ENCODE measurements at places on chromosomes 2 and 18. TPM values are rescaled to one million over a fixed set of nuclear protein-coding genes. Genes with fewer than 3 reads are reported as not detected.

The SERPINB8 gene
- 42.7 TPM for total RNA-seq

The PAIP2B gene
- total RNA-seq, result under 0.01 TPM

The MRPL19 gene
- total RNA-seq, result 41.4 TPM

The PLGLB2 gene
- total RNA-seq, result 0.66 TPM

The KCNE4 gene
- 3.1 TPM for total RNA-seq

The SLC5A7 gene
- total RNA-seq, result not detected

The SAG gene
- total RNA-seq, result not detected

The CDH20 gene
- total RNA-seq, result not detected

The DNER gene
- total RNA-seq, result 13.7 TPM

The DIPK1C gene
- not detected for total RNA-seq

The POLR1A gene
- total RNA-seq, result 22.5 TPM

The MAP2 gene
- 0.72 TPM for total RNA-seq

The TP53I3 gene
- 58.6 TPM for total RNA-seq

The KCNS3 gene
- 7.0 TPM for total RNA-seq

The OTOS gene
- total RNA-seq, result not detected

The ABCG8 gene
- not detected for total RNA-seq

The HOXD13 gene
- not detected for total RNA-seq

The DAW1 gene
- total RNA-seq, result 1.5 TPM

The G6PC2 gene
- total RNA-seq, result not detected

The MTLN gene
- 28.8 TPM for total RNA-seq

The GRP gene
- not detected for total RNA-seq

The UGT1A8 gene
- not detected for total RNA-seq

The SNX17 gene
- 141 TPM for total RNA-seq

The CRYGC gene
- not detected for total RNA-seq

The GCKR gene
- 0.43 TPM for total RNA-seq

The TUBB6 gene
- total RNA-seq, result 277 TPM

The NEU4 gene
- not detected for total RNA-seq

The HOXD1 gene
- total RNA-seq, result 0.14 TPM

The RIOK3 gene
- 77.9 TPM for total RNA-seq

The HOXD12 gene
- total RNA-seq, result 0.22 TPM

The UCN gene
- 1.1 TPM for total RNA-seq

The SLC9A4 gene
- total RNA-seq, result not detected

The ACTG2 gene
- total RNA-seq, result 61.7 TPM

The PPP3R1 gene
- total RNA-seq, result 38.7 TPM

The LOXHD1 gene
- total RNA-seq, result not detected

The RTKN gene
- total RNA-seq, result 9.4 TPM

The SLC39A6 gene
- total RNA-seq, result 100 TPM

The SERPINB3 gene
- not detected for total RNA-seq

The ALKAL2 gene
- total RNA-seq, result not detected

The CROCC2 gene
- not detected for total RNA-seq

The DTNA gene
- 8.0 TPM for total RNA-seq

The GBX2 gene
- total RNA-seq, result 0.66 TPM
